ENCODE measurements at places on chromosomes 7 and 10.
A peak's percentile ranks its signal among the peaks of the same experiment; 100 is the strongest.

- DNase-seq: no peak
Observed at GRCh38 chr7:100582041-100582579, 3.8 kb downstream of the LRCH4 start.

DNA sequence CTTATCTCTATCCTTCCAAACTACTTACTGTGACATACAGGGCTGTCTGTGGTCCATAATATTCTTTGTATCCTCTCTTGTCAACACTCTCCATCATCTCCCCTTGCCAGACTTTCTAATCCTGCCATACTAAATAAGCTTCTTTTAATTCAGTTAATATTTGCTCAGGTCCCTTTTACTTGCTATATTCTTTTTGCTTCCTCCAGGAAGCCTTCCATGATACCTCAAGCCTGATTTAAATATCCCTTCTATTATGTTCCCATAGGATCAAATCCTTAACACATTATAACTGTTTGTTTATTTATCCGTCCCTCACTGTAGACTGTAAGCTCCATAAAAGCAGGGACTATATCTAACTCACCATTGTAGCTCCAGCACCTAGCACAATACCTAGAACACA, 7.2 kb upstream of the PPP3CB start:
- no peak for DNase-seq

- DNase-seq: no peak
Observed at GRCh38 chr10:100374200-100374655, 27.2 kb downstream of the SCD start.

- no peak for DNase-seq
Observed at GRCh38 chr10:111873621-111874135, 309.9 kb downstream of the GPAM start.

GRCh38 chr7:39948375-39948955, 1.6 kb upstream of the CDK13 start:
- peak; percentile 61 for DNase-seq

DNA sequence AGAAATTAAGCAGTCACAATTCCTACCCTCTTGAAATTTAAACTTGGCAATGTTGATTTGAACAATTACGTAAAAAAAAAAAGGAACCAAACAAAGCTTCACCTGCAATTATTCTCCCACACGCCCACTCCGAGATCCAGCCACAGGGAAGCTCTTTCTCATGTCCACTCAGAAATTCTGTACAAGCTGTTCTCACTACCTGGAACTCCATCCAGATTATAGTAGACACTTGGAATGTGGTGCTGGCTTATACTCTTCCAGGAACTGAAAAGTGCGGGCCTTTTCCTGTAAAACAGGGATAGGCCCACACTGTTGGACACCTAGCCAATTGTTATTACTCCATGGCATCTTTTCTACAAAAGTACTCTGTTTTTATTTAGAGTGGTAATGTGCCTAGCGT, 20.3 kb upstream of the TOMM7 start:
- no peak for DNase-seq

DNA sequence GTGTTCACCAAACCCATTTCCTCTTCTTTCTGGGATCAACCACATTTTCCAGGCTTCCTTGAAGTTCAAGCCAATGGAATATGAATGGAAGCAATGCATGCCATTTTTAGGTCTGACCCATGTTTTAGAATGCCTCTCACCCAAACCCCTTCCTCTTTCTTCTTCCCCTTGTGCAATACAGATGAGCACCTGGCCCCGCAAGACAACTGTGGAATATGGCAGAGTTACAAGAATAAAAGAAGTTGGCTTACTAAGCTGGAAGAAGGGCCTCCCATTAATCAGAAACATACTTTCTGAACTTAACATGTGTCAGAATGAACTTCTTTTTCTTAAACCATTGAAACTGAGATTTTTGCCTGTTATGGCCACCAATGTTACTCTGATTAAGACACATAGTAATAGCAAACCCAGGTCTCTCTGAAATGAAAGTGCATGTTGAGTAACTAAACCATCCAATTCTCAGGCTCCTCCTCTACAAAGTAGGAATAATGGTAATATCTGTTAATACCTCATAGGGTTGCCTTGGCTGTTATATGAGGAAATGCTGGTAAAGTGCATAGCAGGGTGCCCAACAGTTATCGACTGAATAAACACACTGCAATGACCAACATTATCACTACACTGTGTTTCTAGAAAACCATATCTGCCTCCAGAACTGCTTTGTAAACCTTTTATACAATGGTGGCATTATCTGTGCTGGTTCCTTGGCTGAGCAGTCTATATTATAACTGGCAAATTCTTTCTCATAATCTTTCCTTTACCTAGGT, 382.2 kb upstream of the NRP1 start:
- no peak for DNase-seq

DNA sequence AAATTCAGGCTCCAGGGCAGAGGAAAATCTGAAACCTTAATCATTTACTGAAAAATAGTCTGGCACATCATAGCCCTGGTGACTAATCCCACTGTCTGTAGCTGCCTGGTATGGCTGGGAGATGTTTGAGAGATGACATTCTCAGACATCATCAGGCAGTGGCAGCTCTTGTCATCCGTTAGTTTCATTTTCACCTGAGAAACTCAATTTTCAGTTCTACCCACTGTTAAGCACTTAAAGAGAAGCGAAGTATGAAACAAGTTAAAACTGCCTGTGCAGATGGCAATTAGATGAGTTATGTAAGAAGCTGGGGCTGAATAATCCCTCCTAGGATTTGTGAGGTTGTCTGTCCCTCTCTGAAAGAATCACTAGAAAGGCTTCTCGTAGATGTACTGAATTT, 150.2 kb downstream of the NSUN6 start:
- no peak for DNase-seq

DNA sequence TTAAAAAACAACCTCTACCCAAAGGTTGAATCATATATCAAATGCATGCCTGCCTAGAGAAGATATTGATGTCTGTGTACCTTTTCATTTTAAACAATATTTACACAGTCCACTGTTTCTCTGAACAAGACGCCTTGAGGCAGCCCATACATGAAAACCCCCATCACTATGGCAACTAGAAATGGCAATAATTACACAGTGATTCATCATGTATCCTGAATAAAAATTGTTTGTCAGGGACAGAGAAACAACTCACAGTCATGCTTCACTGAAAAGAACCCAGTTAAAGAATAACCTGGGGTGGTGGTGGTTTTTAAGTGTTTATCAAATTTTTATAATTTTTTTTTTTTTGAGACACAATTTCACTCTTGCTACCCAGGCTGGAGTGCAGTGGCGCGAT, 19.7 kb downstream of the DNAJC12 start:
- no peak for DNase-seq

- no peak for DNase-seq
Observed at GRCh38 chr10:46198516-46198915, 88.3 kb upstream of the ANTXRL start.

DNA sequence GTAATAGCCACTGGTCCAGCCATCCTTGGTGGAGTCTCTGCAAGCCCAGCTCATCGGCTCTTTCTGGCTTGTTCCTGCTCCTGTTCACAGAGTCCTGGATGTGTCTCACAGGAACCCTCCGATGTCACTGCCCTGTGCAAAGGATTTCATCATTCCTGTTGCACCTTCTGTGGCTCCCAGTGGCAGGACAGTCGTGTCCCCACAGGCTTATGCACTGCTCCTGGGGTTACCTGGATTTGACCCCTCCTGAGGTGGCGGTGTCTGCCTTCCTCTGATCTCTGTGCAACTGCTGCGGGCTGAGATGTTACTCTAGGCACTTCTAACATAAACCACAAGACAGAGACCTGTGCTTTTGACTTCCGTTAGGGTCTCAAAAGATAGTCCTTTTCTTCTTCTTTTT, 30.6 kb downstream of the APBB1IP start:
- no peak for DNase-seq

DNA sequence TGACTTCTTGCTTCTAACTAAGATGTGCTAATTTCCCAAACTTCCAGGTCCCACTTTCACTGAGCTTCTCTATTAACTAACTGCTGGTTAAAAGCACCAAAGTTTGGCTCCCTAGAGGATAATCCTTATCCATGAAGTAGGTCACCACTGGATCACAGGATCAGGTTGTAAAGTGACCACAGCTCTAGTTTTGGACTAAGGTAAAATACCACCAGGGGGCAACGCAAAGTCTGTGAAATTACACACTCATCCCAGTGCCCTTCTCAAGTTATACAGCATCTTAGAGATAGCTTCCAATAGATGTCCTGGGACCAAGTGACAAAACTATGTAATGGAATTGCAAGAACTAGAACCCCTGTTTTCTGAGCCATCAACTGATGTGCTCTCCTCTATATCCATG, 116.4 kb upstream of the ASAH2 start:
- DNase-seq: no peak

- DNase-seq: no peak
Observed at GRCh38 chr7:30354791-30355190, 70.4 kb downstream of the ZNRF2 start.

- no peak for DNase-seq
Observed at GRCh38 chr10:93566435-93567276, at the start of gene FFAR4. Gene FFAR4 (plus strand): TSS chr10:93566665. CDS start chr10:93566721, 56 bp downstream.

DNA sequence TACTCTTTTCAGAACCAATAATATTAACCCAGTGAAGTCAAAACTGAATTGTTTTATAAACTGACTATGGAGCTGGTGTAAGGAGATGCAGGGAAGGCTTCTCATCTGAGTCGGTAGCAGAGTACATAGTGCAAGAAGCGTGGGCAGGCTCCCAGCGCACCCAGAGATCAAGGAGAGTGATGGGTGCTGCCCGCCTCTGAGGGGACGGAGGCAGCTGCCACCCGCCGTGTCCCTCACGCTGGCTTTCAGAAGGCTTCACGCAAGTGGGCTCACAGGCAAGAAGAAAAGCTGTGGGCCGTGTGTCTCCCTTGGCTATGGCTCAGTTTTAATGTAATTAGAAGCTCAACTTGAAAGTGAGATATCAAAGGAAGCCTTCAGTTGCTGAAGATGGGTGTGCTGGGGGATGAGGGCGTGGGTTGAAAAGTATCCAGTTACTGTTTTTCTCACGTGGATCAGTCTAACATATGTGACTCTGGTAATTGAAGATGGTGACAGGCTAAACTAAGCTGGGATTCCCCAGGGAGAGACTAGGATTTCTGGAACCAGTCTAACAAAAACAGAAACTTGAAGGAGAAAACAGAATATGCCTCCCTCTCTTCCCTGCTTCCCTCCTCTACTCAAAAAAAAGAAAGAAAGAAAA, 159.9 kb downstream of the MGMT start:
- DNase-seq: no peak

GRCh38 chr10:86968271-86968993, at the start of gene ADIRF:
Gene ADIRF (plus strand): TSS chr10:86968482. CDS start chr10:86968545, 63 bp downstream.
- DNase-seq: peak; percentile 57

- no peak for DNase-seq
Observed at GRCh38 chr7:64463636-64464375, 99.1 kb downstream of the ZNF680 start.

- no peak for DNase-seq
Observed at GRCh38 chr7:146002431-146003078, 114.0 kb upstream of the CNTNAP2 start.

GRCh38 chr10:81959016-81959415, 84.0 kb downstream of the NRG3 start:
- DNase-seq: no peak

DNA sequence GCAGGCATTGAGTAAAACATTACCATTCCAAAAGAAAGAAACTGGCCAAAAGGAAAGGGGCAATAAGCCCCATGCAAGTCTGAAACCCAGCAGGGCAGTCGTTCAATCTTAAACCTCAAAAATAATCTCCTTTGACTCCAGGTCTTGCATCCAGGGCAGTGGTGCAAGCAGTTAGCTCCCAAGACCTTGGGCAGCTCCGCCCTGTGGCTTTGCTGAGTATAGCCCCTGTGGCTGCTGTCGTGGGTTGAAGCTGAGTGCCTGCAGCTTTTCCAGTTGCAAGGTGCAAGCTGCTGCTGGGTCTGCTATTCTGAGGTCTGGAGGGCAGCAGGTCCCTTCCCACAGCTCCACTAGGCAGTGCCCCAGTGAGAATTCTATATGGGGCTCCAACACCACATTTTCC, 580.1 kb upstream of the AUTS2 start:
- DNase-seq: no peak

- DNase-seq: no peak
Observed at GRCh38 chr10:120541984-120542383, 85.0 kb downstream of the PLPP4 start.

DNA sequence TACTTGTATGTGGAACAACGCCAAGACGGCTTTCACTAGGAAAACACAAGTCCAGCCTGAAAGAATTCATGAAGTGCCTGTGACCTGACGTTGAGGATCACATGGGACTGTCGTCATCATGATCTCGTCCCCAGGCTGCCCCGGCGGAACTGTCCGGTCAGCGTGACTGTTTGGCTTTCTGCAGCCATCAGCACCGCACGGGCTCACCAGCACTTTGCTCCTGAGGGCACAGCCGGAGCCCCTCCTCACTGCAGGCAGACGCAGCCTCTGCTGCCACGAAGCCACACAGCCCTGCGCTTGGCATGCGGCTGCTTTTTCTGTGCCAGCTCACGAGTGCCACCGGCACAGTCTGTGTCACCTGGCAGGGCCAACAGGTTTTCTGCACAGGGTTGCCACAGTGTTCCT, 9.4 kb upstream of the GET4 start:
- no peak for DNase-seq

DNA sequence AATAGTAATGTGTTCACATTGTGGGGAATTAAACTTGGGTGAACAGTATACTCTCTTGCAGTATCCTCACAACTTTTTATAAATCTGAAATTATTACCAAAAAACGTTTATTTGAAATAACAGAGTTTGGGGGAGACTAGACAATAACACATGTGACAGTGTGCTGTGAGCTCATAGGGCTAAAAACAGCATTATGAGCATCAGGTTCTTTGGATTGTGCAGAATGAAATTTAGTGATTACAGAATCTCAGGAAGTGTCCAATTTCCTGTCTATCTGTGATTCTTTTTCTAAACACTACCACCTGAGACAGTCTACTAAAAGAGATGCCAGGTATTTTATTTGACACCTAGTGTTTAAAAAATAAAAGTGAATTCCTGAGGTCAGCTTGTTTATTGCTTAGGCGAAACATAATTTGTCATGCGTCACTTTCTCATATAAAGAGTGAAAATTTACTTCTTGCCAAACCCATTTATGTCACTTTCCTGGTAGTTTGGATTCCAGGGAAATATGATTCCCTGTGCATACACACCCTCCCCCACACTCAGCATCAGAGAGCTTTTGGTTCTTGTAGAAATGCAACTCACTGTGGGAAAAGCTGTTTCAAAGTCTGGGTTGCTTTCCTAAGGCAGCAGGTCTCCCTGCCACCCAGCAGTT, 71.2 kb downstream of the AOAH start:
- no peak for DNase-seq
